CD4-positive, alpha-beta T cell treated with Interleukin-6 at 100 ng/mL for 8 hours (primary cell): ENCODE measurements at places on chromosomes 3 and 15.

GRCh38 chr15:39774688-39775267 lies 7.9 kb downstream of the FSIP1 start:
- DNase-seq = peak; percentile 66

DNA sequence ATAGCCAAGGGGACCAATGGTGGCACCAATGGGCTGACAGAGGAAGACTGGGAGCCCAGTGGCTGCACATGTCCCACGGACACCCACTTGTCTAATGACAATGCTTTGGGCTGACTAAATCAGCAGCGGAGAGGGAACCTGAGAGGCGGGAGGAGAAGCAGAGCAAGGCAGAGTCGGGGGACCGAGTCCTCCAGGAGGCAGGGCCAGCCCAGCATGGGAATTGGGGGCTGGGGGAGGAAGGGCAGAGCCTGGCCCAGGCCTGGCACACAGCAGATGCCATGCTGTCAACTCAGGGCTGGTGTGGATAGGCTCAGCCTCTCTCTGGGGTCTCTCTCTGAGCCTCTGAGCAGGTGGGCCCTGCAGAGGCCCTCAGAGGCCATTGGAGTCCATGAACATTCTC lies 78.4 kb upstream of the KLF13 start:
- DNase-seq = no peak

- no peak for DNase-seq
These were observed 11.8 kb upstream of the ABHD10 start for GRCh38 chr3:111967068-111967467.

DNA sequence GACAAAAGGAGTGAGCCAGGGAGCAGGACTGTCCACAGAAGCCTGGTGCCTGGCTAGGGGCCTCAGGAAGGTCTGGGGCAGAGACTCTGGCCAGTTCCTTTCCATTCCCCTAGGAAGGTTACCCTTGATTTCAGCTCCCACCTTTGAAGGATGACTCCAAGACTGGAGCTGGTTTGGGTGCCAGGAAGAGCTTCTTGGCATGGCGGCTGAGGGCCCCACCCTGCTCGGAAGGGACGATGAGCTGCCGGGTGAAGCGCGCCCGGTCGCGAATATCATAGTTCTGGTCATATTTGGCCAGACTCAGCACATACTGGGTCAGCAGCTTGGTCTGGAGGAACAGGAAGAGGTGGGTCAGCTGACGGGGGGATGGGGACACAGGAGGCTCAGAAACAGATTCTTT lies 19.4 kb upstream of the CPEB1 start:
- no peak for DNase-seq

GRCh38 chr3:119600732-119601131 lies 3.0 kb downstream of the PLA1A start:
- no peak for DNase-seq

- no peak for DNase-seq
These were observed 77.1 kb upstream of the MFGE8 start for GRCh38 chr15:88990185-88990679.

GRCh38 chr15:35288580-35288979 lies 203.5 kb upstream of the NANOGP8 start:
- no peak for DNase-seq

DNA sequence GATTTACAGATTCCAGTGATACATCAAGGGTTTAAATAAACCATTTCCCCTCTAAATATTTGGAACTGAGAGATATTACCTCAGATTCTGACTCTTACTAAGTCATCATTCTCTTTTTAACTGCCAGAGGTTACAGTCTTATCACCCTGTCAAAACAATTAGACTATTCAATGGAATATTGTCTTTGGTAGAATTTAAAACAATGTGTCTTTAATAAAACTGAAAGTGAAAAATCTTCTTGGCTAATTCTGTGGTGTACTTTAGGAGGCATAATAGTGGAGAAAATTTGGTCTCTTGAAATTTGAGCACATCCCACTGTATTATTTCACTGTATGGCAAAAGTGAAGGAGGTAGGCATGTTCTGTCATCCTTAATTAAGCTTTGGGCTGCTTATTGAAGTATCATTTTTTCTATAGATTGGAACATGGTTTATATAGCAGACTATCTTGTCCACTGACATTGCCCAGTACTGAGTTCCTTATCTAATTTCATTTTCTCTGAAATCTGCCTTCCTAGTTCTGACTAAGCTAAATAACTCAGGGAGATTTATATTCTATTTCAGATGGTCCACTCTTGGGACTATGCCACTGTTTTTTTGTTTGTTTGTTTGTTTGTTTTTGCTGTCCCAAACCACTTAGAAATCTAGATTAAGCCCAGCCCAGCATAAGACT lies 48.0 kb upstream of the UTS2B start:
- no peak for DNase-seq

- DNase-seq = no peak
These were observed 46.4 kb downstream of the TMEM44 start for GRCh38 chr3:194586836-194587235.

GRCh38 chr3:127588806-127589577 lies 1.5 kb downstream of the TPRA1 start:
- no peak for DNase-seq

- DNase-seq = no peak
These were observed 146.1 kb downstream of the SMAD6 start for GRCh38 chr15:66848116-66848515.

DNA sequence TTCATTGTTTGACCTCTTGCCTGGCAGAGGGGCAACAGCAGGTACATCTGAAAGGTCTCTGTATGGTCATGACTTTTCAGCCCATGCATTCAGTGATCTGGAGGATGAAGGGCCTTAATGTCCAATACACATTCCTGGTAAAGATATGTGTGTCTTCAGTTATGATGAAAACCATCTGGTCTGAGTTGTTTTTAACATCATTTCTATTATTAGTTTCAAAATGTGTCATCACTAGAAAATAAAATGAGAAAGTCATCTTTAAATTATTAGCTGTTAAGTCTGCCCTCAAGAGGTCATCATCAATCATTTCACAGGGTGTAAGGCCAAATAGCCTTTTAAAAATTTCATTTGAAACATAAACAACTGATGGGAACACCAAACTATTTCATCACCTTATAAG lies 92.1 kb upstream of the PLSCR4 start:
- no peak for DNase-seq

DNA sequence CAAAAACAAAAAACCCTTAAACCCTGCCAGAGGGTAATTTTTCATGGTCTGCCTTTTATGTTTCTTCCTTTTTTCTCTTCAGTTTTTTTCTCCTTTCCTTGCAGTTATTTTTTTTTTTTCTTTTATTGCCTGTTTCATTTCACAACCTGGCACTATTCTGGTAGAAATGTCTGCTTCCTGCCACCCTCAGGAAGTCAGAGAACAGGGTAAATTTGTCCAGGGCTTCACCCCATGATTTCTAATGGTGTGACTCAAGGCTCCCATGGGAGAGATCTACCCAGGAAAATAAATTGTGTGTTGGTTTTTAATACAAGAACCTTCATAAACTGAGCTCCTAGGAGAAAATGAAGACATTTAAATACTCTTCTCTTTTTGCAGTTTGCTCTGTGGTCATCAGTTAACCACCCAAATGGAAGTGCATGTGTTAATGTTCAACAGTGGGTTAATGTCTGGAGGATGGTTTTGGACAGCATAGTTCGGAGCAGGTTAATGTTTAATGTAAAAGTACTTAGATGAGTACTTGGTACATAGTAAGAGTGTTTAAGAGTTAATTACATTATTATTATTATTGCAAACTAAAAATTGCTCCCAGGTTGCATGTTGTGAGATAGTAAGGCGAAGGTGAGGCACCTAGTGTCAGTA lies 45.9 kb downstream of the CGNL1 start:
- no peak for DNase-seq

- no peak for DNase-seq
These were observed 32.1 kb downstream of the SRPRB start for GRCh38 chr3:133837487-133838295.

DNA sequence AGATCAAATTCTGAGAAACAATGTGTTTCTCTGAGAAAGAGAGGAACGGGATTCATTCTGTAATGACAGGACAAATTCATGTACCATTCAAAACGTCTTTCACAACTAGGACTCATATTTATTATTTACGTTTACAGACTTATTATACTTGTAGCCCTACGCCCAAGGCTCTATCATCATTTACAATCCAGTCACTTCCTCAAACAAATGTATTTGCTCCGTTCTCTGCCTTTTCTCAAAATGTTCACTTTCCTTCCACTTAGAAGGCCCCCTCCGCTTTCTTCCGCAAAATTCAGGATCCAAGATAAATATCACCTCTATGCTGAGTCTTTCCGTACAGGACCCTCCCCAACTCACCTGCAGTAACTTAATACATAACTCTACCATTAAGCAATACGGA lies 745 bp downstream of the RSL24D1 start:
- no peak for DNase-seq

DNA sequence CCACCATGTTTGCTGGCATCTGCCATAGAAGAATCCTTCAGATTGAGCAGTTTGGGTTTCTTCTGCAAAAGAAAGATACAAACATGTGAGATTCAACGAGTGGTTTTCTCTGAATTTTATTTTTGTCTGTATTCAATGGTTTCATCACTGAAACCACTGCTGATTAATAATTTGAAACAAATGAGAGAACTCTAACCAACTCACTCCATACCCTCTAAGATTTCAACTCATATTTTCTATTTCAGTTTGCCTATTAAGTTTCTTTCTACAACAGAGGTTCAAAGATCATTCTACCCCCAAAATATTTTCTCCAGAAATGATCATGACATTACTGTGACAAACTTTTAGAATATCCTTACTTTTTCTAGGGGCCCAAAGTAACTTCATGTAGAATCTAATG lies 38.7 kb upstream of the MAN2C1 start:
- DNase-seq = no peak

GRCh38 chr3:48428572-48429316 lies 1.1 kb downstream of the PLXNB1 start:
- no peak for DNase-seq

GRCh38 chr15:97525809-97526208 lies 434.7 kb upstream of the ARRDC4 start:
- no peak for DNase-seq

- DNase-seq = no peak
These were observed 427.1 kb upstream of the DPH6 start for GRCh38 chr15:35973029-35973428.

DNA sequence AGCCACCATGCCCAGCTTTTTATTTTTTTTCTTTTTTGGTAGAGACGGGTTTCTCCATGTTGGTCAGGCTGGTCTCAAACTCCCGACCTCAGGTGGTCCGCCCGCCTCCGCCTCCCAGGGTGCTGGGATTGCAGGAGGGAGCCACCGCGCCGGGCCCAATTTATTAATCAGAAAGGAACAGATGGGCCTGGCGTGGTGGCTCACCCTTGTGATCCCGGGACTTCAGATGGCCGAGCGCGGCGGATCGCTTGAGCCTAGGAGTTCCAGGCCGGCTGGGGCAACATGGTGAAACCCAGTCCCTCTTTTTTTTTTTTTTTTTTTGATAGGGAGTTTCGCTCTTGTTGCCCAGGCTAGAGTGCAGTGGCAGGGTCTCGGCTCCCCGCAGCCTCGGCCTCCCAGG lies 64.6 kb downstream of the GOLGA6L7 start:
- no peak for DNase-seq

DNA sequence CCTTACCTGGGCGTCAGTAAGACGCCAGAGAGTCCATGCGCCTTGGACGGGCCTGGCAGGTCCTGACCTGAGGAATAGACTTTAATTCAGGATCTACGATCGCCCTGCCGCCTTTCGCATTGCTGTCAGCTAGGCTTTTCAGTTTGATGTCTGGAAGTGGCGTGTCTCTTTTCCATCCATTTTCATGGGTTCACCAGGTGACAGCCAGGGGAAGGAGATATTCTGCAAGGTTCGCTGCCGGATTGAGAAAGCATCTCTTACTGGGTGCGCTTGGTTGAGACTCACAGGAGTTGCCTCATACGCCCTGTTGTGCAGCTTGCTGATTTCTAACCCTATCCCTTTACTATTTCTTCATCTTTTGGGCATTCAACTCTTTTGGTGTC lies 7.4 kb downstream of the EPHA3 start:
- no peak for DNase-seq

GRCh38 chr15:101390060-101390459 lies 95.0 kb upstream of the SNRPA1 start:
- no peak for DNase-seq

- DNase-seq = no peak
These were observed 66.4 kb upstream of the GOLIM4 start for GRCh38 chr3:168162172-168162571.

DNA sequence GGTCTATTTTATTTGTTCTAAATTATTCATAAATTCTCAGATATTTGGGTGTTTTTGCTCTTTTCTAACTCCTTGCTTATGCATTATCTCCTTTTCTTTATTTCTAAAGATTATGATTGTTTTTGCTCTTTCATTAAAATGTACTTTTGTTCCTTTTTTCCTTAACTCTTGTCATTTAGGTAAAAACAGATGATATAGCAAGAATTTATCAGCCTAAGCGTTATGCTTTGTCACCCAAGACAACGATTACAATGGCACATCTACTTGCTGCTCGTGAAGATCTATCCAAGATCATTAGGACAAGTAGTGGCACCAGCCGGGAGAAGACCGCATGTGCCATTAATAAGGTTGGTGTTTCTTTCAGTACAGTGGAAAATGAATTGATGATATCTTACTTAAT lies 27.2 kb downstream of the FAM98B start:
- DNase-seq = no peak

GRCh38 chr15:69424748-69425413 lies 10.7 kb downstream of the KIF23 start:
- DNase-seq = no peak

GRCh38 chr3:23994244-23994569 lies 49.1 kb downstream of the NR1D2 start:
- DNase-seq = no peak

DNA sequence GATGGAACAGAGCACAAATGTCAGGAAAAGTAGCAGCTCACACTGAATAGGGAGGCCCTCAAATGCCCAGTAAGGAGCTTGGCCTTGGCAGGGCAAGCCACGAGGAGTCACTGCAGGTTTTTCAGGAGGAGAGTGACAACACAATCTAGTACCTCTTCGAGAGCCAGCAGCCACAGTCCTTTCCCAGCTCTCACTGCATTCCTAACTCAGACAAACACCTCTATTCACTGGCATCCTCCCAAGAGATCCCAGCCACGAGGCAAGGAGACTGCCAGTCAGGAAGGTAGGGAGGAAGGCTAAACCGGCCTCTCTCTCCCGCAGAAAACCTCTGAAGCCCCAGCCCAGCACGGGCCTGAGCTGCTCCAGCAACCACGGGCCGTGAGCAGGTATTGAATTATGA lies 146.0 kb upstream of the SMAD3 start:
- DNase-seq = no peak

GRCh38 chr3:184696697-184697096 lies 15.2 kb downstream of the MAGEF1 start:
- no peak for DNase-seq

- DNase-seq = no peak
These were observed 74.7 kb downstream of the CRYBG3 start for GRCh38 chr3:97896547-97896946.

GRCh38 chr15:42172475-42172874 lies 16.0 kb upstream of the PLA2G4F start:
- no peak for DNase-seq

DNA sequence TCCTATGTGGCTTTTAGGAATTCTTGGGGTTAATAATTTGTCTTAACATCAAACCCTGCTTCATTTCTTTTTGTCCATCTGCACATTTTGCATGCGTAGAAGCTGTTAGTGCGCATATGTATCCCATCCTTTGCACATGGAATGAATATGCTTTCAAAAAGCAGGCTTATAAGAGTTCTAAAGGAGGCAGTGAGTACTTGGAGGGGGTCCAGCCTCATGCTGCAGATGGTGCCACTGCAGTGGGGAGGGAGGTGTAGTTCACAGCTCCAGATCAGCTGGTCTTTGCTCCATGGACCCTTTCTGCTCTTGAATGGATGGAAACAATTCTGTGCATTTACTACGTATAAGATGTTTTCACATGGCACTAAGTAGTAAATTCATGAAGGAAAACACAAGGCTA lies 20.7 kb upstream of the SSR3 start:
- no peak for DNase-seq
